ENCODE measurements at places on chromosomes 6 and 20.

DNA sequence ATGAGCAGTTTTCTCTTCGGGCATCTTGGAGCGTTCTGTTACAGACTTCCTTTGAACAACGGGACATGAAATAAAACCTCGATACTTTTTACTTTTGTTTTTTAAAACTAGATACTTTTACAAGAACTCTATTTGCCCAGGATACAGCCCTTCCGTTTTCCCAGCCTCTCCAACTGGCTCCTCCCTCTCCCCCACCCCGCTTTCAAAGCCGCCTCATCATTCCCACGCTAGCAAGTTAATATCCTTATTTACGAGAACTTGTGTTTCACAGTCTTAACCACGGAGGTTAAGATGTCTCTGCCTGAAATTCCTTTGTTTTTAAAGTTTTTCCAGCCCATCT, 241 bp upstream of the CFAP206 start:
- DNase-seq: no peak

- no peak for DNase-seq
Measured at GRCh38 chr20:51750037-51750769, 18.0 kb downstream of the ATP9A start.

DNA sequence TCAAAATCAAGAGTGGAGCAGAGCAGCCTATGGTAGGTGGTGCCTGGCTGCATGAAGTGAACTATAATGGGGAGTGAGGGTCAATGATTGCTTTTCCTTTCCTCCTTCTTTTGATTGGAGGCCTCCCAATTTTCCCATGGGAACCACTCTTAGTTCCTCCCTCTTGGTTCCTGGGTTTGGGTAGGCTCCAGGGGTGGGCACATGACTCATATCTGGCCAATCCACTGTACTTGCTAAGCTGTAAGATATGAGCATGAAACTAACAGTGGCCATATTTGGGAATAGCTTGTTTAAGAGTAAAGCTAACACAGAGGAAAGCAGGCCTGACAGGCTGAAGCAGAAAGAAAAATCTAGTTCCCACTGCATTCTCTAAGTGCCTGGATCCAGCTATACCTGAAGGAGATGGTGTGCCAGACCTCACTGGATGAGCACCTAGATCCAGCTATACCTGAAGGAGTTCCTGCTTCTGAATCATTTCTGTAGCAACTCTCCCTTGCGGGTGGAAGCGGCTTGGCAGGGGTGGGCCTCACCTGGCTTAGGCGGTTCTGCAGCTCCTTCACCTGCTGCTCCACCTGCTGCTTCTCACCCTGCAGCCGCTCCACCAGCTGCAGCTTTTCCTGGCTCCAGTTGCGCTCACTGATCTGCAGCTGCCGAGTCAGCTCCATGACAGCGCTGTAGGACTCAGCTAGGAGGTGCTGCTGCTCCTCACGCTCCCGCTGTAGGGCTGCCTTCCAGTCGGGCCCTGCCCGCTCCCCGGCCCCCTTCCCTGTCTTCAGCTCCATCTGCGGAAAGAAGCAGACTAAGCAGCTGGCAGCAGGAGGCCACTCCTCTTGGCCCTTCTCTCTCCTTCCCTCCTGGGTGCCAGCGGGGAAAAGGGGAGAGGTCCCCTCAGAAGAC, 29.0 kb upstream of the DSN1 start:
- DNase-seq: no peak

GRCh38 chr6:37934276-37934675, 114.7 kb downstream of the ZFAND3 start:
- no peak for DNase-seq

- DNase-seq: no peak
Measured at GRCh38 chr6:33272275-33273128, 627 bp downstream of the RPS18 start.

GRCh38 chr20:63261060-63261794, 7.0 kb upstream of the NKAIN4 start:
- no peak for DNase-seq

DNA sequence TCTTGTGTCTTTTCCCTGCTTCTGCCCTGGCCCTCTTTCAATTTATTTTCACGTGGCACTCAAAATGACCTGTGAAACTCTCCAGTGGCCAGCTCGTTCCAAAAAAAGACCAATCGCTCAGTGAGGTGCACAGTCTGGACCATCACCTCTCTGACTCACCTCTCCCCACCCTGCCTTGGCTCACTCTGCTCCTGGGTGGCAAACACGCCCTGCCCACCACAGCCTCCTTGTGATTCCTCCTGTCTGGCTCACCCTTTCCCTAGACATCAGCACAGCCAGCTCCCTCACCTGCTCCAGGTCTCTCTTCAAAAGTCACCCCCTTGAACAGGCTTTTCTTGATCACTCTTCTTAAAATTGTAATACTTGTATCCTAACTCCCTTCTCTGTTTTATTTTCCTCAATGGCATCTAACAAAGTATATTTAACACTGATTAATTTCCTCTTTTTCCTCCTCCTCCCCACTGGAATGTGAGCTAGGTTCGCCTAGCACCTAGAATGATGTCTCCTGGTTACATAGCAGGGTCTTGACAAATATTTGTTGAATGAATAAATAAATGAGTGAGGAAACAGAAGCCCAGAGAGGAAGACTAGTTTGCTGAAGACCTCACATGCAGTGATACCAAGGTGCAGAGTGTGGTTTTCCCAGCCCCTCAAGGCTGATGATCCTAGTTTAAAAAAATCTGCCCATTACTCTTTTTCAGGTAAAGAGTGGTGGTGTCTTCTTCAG, 109.0 kb downstream of the GJA10 start:
- DNase-seq: no peak

GRCh38 chr20:44752099-44752931, 6.7 kb downstream of the KCNK15 start:
- DNase-seq: no peak

DNA sequence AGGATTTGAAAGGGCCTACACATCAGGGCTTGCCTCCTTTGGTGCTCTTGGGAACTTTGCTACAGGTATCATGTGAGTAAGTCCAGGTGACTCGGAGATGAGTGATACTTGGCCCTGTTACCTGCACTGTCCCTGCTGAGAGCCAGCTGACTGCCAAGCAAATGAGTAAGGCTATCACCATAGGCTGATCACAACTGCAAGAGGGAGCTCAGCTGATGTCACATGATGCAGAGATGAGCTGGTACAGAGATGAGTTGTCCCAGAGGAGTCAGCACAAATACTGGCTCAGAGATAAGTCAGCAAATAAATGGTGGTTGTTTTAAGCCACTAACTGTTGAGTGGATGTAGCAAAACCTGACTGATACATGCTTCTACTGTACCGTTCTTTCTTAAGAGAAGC, 41.4 kb downstream of the LAMP5 start:
- no peak for DNase-seq

DNA sequence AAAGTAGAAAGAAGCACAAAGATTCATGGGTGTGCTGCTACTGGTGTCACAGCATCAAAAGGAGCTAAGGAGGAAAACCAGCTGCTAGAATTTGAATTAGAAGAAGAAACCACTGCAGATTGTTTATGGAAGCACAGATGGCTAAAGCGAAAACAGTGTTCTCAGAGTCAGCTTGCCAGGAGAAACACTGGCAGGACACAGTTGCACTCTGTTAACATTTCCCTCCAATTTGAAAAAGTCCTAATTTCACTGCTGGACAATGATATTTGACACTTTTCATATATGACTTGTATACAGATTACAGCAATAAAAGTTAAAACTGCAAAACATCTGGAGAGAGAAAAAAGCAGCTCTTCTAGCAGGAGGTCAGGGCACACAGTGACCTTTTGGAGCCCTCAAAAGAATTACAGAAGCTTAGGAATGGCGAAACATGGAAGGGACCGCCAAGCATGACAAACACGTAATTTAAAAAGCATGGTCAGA, 314.5 kb downstream of the COL12A1 start:
- no peak for DNase-seq

DNA sequence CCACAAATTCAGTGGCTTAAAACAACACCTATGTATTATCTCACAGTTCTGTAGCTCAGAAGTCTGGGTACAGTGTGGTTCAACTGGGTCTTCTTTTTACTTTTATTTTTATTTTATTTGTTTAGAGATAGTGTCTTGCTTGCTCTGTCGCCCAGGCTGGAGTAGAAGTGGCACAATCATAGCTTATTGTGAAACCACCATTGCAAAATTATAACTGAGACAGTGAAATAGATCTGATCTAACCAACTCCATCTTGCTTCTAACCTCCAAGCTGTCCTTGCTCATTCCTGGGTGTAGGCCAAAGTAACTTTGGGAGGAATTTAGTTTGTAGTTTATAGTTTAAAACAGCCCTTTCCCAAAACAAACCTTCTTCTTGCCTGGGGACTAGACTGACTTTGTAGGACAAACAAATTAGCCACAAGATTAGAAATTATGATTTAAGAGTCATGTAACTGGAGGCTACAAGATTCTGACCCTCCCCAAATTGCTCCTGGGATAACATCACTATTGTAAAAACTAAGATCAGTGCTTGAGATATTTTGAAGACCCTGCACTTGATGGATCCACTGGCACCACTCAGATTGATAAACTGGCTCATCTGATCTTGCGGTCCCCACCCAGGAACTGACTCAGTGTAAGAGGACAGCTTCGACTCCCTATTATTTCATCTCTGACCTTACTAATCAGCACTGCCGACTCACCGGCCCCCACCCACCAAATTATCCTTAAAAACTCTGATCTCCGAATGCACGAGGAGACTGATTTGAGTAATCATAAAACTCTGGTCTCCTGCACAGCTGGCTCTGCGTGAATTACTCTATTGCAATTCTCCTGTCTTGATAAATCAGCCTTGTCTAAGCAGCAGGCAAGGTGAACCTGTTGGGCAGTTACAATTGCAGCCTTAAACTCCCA, 193.4 kb upstream of the CDYL start:
- no peak for DNase-seq

- no peak for DNase-seq
Measured at GRCh38 chr6:3328796-3329195, 70.0 kb downstream of the PSMG4 start.

DNA sequence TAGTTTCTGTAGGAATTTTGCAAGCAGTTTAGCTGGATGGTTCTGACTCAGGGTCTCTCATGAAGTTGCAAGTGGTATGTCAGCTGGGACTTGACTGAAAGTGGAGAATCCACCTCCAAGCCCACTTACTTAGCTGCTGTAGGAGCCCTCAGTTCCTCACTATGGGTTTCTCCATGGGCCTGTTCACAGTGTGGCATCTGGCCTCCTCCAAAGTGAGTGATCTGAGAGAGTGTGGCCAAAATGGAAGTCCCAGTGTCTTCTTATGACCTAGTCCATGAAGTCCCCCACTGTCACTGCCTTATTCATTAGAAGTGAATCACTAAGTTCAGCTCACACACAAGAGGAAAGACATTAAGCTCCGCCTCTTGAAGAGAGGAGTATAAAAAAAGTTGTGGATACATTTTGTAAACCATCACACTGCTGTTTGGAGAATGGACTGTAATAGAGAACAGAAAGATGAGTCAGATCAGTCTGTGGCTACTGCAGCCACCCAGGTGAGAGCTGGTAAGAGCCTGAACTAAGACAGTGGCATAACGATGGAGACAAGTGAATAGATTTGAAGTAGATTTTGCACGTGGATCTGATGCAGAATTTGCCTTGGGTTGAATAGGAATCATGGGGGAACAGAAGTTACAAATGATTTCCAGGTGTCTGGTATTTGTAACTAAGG, 4.9 kb upstream of the NELFCD start:
- no peak for DNase-seq

DNA sequence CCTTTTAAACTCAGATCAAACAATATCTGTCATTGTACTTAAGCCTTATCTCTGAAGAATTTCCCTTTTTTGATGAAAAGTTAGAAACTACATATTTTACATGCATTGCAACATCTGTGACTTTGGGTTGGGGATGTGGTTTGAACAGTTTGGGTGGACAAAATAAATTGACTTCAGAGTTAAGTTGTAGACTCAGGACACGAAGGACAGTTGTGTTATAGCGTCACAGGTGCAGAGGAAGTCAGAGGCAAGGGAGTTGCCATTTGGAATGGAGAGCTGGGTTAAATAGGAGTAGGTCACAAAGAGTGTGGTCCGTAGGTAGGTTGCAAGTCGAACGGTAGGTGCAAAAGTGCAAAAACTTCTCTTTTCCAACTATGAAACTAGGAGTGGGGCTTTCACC, 46.0 kb downstream of the ZFAND3 start:
- DNase-seq: no peak

- no peak for DNase-seq
Measured at GRCh38 chr20:4563534-4563933, 158.2 kb upstream of the PRND start.

DNA sequence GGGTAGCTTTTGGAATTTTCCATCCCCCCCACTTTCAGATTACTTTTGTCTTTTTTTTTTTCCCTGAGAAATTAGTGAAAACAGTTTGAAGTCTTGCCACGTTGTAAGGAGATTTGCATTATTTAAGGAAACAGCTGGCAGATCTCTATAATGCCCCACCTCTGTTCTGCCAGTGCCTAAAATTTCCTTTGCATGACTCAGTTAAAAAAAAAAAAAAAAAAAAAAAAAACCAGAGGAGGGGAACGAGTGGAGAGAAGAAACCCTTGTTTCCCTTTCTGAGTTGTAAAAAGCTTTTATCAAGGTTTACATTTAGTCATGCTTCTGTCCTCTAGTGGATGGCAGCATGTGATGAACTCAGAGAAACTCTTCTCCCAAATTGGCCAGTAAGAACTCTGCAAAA, 33.5 kb downstream of the CARMIL1 start:
- DNase-seq: no peak

DNA sequence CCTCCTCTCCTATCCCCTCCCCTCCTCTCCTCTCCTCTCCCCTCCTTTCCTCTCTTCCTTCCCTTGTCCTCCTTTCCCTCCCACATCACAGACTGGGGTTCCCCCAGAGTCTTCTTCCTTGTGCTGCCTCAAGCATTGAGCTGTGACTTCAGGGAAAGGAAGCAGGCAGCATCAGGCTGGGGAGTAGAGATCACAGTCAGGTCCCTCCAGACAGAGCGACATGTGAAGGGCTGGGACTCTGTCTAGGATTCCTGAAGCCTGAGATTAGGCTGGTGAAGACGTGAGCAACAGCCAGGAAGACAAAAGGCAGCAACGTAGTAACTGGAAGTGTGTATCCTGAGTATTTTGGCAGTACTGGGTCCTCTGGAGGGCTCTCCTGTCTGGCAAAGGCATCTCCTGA, 265.4 kb upstream of the SUPT3H start:
- no peak for DNase-seq

DNA sequence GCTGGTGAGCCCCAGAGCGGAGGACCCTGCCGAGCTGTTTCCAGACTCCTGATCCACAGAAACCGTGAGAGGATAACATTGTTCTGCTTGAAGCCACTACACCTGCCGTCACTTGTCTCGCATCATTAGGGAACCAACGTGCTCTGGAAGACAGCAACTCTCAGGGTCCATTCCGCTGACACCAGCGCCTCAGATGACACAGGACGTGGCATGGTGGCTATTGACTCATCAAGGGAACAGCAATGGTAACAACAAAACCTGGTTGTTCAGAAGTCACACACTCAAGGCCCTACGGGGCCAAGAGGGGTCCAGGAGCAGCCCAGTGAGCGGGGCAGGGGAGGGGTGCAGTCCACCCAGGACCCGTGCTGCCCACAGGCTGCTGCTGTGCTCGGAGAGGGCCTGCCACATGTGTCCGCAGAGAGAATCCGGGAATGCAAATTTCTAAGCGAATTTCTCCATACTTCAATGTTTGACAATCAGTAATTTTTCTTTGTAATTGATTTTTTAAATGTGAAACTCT, 110.4 kb downstream of the TTLL2 start:
- no peak for DNase-seq
